ENCODE measurements at places on chromosomes 7 and 10.

DNA sequence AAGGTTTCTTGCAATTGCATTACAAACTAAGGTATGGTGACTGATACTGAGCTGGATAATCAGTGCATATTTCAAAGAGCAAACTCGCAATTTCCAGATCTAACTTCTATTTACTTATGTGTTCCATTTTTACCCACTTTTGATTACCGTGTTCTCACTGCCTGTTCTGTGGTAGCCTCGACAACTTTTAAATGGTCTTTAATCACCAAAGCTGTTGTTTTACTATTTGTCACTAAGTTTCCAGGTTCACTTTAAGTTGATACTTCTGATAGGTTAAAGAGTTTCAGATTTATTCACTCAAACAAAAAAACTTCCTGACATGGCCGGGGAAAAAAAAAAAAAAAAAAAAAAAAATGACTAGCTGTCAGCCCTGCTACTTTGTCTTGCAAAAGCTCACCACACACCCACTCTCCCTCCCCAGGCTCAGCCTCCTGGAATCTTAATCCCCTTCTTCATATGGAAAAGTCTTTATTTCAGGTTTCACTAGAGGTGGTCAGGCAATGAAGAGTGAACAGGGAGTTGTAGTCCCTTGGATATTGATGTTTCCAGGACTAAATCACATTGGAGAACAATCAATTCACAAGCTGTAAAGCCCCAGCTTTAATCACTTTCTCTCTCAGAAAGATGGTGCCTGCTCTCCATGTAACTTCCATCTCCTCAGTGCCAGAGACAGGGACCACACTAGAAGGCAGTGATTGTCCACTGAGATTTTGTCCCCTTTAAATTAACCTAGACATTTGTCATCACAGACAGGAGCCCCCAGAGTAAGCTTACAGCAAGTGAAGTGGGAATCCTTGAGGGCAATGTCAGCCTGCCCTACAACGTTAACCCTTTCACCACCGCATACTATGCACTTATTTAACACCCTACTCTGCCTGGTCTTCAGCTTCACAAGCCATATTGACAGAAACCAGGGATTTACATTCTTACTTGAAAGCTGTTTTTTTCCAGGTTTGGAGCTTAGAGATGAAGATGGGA is 749.1 kb upstream of the SORCS1 start:
- no peak for DNase-seq

GRCh38 chr7:39758234-39758970 is 135.0 kb downstream of the RALA start:
- no peak for DNase-seq

GRCh38 chr7:1562597-1563051 is 6.6 kb upstream of the TMEM184A start:
- no peak for DNase-seq

DNA sequence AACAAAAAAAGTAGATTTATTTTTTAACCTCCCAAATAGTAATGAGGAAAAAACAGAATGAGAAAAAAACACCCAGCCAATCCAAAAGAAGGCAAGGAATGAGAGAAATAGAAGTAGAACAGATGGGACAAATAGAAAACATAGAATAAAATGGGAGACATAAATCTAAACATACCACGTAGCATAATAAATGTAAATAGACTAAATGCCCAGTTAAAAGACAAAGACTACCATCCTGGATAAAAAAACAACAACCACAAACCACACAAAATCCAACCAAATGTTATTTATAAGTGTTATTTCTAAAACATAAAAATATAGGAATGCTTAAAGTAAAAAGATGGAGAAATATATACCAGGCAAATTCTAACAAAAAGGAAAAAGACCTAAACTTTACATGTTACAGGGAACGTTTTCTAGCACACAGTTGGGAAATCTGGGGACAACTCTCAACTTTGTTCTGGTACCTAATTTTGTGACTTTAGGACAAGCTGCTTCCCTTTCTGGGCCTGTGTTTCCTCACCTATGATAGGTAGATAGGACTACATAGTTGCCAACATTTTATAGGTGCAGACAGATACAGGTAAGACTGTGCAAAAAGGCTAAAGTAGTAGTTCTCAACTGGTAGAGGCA is 98.4 kb downstream of the SPDYE5 start:
- no peak for DNase-seq

DNA sequence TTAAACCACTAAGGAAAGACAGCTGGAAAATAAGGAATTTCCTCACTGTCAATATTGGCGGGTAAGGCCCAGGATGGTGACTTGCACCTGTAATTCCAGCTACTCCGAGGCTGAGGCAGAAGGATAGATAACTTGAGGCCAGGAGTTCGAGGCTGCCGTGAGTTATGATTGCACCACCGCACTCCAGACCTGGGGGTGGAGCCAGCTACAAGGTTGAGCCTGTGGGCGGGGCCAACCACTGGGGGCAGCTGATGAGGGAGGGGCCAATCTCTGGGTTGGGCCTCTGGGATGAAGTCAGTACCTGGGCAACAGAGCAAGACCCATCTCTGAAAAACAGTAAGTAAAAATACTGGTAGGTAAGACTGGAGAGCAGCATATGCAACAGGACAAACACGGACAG is 80.1 kb upstream of the ADO start:
- DNase-seq: no peak

DNA sequence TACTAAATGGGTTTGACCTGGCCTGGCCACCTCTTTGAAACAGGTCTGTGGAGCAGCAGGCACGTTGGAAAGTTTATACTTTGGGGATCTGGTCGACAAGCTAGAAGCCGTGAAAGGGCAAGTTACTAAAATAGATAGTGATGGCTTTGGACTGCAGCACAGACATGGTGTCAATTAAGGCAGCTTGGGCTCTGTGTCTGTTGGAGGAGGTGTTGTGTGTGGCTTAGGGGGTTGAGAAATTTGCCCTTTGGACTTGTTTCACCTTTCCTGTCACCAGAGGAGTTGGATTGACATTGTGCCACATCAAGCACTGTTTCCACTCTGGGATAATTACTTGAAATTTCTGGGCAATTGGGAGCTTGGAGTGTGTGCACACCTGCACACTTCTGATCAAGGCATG is 251.8 kb upstream of the MKI67 start:
- DNase-seq: no peak

GRCh38 chr7:29562307-29562706 is 1.3 kb upstream of the PRR15 start:
- no peak for DNase-seq

DNA sequence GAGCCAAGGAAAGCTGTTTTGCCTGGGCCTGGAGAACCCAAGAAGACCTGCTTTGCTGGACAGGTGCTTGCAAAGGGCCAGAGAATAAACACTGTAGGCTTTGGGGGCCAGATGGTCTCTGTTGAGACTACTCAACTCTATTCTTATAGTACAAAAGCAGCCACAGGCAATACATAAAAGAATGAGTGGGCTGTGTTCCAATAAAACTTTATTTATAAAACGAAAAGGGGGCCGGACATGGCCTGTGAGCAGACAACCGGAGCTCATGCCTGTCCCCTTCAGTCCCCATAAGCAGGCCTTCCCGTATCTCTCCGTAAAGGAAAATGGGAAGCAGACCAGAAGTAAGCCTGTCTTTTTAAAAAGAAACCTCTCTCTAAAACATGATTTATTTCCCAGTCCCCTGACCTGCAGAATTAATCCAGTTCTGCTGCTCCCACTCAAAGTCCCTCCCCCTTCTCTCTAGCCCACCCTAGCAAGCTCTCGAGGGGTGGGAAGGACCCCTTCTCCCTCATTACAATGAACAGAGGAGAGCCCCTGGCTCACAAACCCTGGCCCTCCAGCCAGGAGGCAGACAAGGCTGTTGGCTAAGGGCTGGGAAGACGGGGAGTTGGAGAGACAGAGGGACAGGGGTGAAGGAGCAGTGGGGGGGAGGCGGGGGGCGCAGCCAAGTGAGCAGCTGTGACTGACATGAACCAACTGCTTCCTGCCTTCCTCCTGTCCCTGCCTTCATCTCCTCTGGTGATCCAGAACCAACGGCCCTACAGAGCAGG is 177.8 kb downstream of the NEURL1 start:
- DNase-seq: no peak

Measured in fibroblast of mammary gland (primary cell).